Stimulated activated CD4-positive, alpha-beta T cell treated with anti-CD3 and anti-CD28 coated beads, Interleukin-2, amount 100 ng/mL, for 4 hours (primary cell): ENCODE measurements at places on chromosomes 2 and 18.

DNA sequence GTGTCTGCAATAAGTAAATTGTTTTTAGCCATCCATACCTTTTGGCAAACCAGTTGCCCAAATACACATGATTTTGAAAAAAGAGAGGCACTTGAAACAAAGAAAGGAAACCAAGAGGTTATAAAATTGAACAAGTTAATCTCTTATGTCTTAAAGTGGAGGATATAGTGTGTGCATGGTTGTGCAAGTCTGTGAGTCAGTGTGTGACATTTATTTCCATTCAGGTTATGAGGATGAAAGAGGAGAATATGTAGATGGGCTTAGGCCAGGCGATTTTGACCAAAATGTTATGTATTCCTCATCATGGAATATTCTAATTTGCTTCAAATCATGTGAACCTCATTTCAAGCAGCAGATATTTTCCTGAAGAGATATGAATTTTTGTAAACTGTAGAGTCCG is 123.3 kb downstream of the SETBP1 start:
- no peak for DNase-seq

- DNase-seq, result no peak
These were observed 219.9 kb downstream of the SH3RF3 start for GRCh38 chr2:109348671-109349502.

DNA sequence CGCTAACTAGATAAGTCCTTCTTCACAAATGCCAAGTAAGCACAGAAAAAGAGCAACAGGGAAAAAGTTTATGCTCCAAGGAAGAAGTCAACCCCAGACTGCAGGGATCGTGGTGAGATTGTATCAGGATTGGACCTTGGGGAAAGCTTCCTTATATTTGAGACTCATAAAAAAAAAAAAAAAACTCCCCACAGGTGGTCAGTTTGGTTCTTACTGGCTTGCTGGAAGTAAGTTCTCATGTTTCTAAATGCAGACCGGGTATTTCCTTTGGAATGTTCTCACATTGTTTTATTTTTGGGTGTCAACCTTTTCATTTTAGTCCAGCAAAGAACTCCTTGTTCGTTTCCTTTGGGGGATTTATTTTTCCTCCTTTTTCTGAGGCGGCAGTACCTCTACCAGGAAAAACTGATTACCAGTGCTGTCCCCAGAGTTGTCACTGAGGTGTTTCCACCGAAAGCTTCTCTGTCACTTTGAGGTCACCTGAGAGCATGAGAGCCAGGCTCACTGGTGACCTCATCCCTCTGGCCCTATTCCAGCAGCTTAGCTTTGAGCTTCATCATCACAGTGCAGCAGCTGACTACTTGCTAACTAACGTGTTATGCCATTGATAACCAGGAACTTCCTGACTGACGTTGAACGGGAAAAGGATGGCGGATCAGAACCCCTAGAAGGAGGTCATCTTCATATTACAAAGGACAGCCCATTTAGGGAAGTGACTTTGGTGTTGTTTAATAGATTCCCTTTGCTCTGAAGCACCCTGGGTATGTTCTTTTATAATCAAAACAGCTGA is 16.8 kb upstream of the ATP8B1 start:
- no peak for DNase-seq

DNA sequence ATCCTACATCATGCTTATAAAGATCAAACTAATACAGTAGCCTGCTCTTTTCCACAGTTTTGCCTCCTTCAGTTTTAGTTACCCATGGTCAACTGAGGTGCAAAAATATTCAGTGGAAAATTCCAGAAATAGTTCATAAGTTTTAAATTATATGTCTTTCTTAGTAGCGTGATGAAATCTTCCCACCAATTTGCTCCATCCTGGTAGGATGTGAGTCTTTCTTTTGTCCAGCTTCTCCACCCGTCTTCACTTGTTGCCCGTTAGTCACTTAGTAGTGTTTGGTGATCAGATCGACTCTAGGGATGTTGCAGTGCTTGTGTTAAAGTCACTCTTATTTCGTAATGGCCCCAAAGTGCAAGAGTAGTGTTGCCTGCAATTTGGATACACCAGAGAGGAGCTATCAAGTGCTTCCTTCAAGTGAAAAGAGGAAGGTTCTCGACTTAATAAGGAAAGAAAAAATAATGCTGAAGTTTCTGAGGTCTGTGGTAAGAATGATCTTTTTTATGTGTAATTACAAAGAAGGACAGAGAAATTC is 57.0 kb downstream of the CEP192 start:
- no peak for DNase-seq
